Caki2 (cell line): ENCODE measurements at places on chromosomes 2 and 18. TPM values are rescaled to one million over a fixed set of nuclear protein-coding genes. Genes with fewer than 3 reads are reported as not detected.

DNA sequence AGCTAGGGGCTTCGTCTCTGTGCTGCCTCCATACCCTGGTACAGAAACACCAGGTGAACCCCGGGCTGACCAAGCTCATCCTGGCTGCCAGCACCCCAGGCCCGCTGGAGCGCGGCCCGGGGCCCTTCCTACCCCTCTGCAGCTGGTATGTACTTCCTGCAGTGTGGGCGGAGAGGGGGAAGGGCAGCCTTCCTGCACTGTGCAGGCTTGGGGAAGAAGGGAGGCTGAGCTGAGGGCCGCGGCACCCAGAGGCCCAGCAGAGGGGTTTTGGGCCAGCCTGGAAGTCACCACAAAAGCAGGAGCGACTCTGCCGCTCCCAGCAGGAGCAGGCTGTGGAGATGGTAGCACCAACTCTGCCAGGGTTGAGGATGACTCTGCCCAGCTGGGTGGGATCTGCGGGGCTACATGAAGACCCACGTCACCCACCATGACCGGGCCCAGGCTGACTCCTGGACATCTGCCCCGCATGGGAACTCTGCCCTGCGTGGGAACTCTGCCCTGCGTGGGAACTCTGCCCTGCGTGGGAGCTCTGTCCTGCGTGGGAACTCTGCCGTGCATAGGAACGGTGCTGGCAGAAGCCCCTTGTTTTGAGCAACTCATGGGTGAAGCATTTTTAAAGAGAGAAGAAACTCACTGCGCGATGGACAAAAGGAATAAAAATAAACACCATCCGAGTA, 273.3 kb downstream of the NDUFA10 start:
- no peak for DNase-seq

Gene RNF152
- total RNA-seq = not detected in 2 replicates

Gene SERPINB5
- total RNA-seq = 40.1 and 44.9 TPM in 2 replicates

Gene VIT
- total RNA-seq = 0.98 TPM in 1 of 2 replicates, not detected in the other

Gene DCDC2C
- total RNA-seq = not detected in 2 replicates
